ENCODE measurements at places on chromosomes 7 and 10. TPM values are rescaled to one million over a fixed set of nuclear protein-coding genes. Genes with fewer than 3 reads are reported as not detected.

- no peak for DNase-seq
Measured at GRCh38 chr7:105068886-105069285, 54.9 kb downstream of the KMT2E start.

- DNase-seq = no peak
Measured at GRCh38 chr10:128384831-128385230, 258.6 kb upstream of the MKI67 start.

- DNase-seq = no peak
Measured at GRCh38 chr10:35762311-35763030, 120.4 kb upstream of the FZD8 start.

- DNase-seq = no peak
Measured at GRCh38 chr7:20374399-20374798, 43.7 kb downstream of the ITGB8 start.

DNA sequence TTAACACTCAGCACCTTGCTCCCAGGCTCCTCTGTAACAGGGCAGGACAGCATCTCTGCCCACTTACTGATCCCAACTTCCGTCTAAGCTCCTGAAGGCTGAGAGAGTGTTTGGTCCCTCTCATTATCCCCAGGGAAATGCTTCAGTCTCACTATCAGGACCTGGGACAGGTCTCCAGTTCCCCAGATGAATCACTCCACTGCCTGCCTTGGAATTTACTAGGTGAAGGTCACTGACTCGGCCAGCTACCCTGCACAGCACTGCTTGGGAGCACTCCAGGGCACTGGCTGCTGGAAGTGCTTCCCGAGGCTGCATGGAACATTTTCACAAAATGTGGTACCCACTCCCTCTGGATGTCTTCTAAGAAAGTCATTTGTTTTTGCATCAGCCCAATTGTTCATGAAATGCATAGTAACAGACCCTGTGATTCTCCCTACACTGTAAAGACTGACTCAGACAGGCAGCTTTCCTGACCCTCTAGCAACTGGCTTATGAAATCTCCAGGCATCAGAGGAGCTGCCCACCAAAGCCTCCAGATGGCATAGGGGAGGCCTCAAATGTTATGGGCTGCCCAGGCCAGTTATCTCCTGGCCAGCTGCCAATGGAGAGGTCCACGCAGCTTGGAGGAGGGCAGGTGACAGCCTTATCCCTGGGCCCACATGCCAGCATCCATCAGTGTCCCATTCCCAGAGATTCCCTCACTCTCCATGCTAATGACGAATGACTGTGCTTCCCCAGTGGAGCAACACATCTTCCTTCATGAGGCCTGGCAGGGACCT, 89.1 kb downstream of the GFRA1 start:
- no peak for DNase-seq

DNA sequence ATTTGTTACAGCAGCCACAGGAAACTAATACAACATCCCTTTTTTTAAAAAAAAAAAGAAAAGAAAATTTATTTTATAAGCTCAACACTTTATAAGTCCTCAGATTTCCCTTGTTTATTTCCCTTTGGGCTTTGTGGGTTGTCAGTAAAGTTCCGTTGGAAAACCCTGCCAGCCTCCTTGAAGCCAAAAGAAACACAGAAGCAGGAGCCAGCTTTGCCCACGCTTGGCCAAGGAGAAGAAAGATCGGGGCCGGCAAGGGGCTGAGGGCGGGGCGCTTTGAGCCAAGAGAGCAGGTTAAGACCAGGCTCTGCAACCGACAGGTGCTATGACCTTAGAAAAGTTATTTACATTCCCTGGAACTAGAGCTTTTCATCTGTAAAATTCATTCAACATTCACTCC, 72.7 kb downstream of the RGS10 start:
- DNase-seq = no peak

- no peak for DNase-seq
Measured at GRCh38 chr7:128112781-128113221, 81.6 kb upstream of the LRRC4 start.

GRCh38 chr10:49083261-49083660, 32.1 kb downstream of the VSTM4 start:
- DNase-seq = no peak

- DNase-seq = no peak
Measured at GRCh38 chr10:31605426-31605825, 286.4 kb downstream of the ZEB1 start.

- no peak for DNase-seq
Measured at GRCh38 chr7:3649250-3649649, 348.2 kb downstream of the SDK1 start.

- no peak for DNase-seq
Measured at GRCh38 chr10:50577681-50578350, 45.9 kb downstream of the SGMS1 start.

GRCh38 chr7:20019757-20020432, 197.3 kb downstream of the MACC1 start:
- DNase-seq = no peak

GRCh38 chr10:75803816-75804552, 372.6 kb downstream of the LRMDA start:
- no peak for DNase-seq

- DNase-seq = no peak
Measured at GRCh38 chr10:86064219-86064618, 302.4 kb downstream of the GRID1 start.

GRCh38 chr7:100346921-100347320, 11.0 kb upstream of the PILRB start:
- DNase-seq = no peak

DNA sequence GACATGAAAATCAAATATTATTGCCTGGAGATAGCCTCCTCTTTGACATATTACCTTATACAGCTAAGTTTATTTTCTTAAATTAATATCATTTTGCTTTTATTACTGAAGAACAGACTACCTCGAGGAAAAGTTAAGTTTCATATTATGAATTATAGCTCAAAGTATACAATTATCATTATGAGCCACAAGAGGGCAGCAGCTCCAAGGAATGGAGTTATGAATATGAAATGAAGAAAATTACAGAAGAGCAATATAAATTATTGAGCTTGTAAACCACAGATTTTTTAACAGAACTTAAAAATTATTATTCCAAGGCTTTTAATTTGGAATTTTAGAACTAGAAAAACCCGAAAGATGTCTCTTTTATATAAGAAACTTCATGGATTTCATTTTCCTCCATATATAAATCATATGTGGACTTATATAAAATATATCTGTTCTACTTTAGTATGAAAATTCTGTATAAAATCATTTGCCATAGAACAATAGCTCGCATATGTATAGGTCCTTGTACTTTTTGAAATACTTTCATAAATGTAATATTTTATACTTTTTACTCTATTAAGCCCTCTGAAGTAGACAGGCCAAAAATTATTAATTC, 40.1 kb downstream of the IQUB start:
- DNase-seq = peak; percentile 9

GRCh38 chr10:349081-349480, 213.8 kb downstream of the ZMYND11 start:
- DNase-seq = no peak

GRCh38 chr7:44217223-44217714, 16.5 kb downstream of the YKT6 start:
- no peak for DNase-seq

- peak; percentile 15 for DNase-seq
Measured at GRCh38 chr10:94279835-94280709, 82.7 kb downstream of the NOC3L start.

- no peak for DNase-seq
Measured at GRCh38 chr10:133179128-133179520, 19.1 kb downstream of the KNDC1 start.

- no peak for DNase-seq
Measured at GRCh38 chr10:97117372-97117771, 68.4 kb downstream of the SLIT1 start.

GIMAP6 gene
- total RNA-seq = 44.9 TPM

CPA1 gene
- total RNA-seq = not detected

UNCX gene
- not detected for total RNA-seq

SEC61G gene
- total RNA-seq = 138 TPM

MMRN2 gene
- total RNA-seq = not detected

PON3 gene
- total RNA-seq = not detected

C10orf105 gene
- total RNA-seq = 0.11 TPM

MRLN gene
- total RNA-seq = not detected

NKX2-3 gene
- total RNA-seq = not detected

AOC1 gene
- total RNA-seq = not detected

TUBAL3 gene
- not detected for total RNA-seq

CYP26C1 gene
- not detected for total RNA-seq

ASCC1 gene
- 36.3 TPM for total RNA-seq
